Activated CD4-positive, alpha-beta T cell treated with anti-CD3 and anti-CD28 coated beads for 36 hours (primary cell): ENCODE measurements at places on chromosomes 5 and 9. TPM values are rescaled to one million over a fixed set of nuclear protein-coding genes. Genes with fewer than 3 reads are reported as not detected.

DNA sequence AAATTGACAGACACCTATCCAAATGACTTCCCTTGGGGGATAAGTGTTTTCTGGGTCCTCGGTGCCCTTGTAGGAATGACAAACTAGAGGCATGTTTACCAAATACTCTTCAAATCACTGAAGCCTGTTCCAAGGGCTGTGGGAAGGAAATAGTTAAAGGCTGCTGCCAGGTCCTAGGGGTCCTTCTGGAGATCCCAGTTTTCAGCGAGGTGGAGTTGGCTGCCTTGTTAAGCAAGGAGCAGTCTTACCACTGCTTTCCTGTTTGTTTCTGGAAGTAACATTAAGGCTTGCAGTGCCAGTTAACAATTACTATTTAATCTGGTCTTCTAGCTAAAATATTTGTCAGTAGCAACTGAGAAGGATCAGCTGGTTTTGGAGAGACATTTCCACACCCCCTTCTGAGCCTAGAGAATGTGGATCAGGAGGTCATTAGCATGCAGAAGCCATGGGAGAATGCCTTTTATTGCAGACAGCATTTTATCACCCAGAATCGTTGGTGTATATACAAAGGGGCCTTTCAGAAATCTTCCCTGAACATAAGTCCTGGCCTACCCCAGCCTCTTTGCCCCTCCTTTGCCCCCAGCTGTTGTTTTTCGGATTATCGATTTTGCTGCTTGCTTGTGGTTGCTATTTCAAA, 238.8 kb downstream of the DMAC1 start:
- no peak for DNase-seq

DNA sequence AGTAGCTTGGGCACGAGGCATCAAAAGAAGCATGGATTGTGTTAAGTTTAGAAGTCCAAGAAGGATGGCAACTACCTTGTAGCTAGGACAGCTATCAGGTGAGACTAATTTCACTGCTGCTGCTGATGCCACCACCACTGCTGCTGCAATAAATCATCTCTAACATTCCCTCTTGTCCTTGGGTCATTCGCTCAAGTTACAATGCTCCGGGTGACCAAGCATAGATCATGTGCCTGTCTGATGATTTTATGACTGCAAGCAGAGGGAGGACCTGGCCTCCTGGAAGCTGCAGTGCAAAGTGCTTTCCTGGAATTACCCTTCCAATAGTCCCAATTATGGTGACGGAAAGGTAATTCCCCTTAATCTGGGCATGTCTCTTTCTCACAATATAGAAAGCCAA, 334.4 kb downstream of the PRELID2 start:
- no peak for DNase-seq

GRCh38 chr5:138468966-138469539, 3.8 kb downstream of the EGR1 start:
- DNase-seq: no peak

GRCh38 chr5:51131266-51131665, 252.0 kb upstream of the ISL1 start:
- DNase-seq: no peak

DNA sequence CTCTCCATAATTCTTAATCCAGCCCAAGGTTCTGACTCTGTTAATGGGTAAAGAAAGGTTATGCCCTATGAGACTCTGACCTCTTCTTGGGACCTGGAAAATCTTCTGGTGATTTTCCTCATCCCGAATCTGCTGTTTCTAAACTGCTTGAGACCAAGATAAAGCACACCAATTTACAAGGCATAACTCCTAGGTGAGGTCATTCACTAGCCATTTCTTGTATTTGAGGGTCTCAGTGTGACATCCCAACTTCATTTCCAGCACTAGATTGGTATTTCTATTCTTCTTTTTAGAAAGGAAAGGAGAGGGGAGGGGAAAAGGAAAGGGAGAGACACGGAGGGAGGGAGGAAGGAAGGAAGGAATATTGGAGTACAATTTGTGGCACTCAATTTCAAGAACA, 51.6 kb downstream of the SLC1A1 start:
- no peak for DNase-seq

GRCh38 chr5:93596676-93597490, 13.9 kb downstream of the NR2F1 start:
- DNase-seq: no peak

GRCh38 chr5:64685866-64686265, 4.4 kb upstream of the SHISAL2B start:
- no peak for DNase-seq

DNA sequence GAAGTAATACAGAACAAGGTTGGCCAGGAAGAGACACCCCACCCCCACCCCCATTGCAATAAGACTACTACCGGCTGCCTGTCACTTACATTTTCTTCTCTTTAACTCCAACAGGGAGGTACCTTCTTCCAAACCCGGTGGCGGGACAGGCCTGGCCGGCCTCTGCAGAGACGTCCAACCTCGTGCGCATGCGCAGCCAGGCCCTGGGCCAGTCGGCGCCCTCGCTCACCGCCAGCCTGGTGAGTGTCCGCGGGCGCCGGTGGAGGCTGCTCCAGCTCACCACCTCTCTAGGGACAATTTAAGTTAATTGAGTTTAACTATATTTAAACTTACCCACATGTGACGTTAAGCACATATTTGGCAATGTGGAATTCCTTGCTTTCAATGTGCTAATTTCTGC, 192.4 kb downstream of the MAST4 start:
- no peak for DNase-seq

DNA sequence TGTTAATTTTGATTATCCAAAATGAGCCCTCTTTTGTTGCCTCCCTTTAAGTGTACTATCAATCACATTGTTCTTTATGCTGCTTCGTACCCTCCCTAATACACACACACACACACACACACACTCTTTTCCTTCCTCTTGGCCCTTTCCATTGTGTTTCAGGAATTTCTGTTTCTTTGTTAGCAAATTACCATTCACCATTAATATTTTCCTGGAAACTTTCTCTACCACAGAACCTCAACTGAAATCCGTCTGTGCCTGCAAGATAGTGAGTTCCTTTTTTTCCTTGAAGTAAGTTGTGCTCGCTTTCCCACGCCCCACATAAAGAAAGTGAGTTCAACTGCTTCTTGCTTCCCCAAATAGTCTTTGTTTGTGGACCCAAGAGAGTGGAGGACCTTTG, 61.8 kb downstream of the SMIM15 start:
- DNase-seq: no peak

DNA sequence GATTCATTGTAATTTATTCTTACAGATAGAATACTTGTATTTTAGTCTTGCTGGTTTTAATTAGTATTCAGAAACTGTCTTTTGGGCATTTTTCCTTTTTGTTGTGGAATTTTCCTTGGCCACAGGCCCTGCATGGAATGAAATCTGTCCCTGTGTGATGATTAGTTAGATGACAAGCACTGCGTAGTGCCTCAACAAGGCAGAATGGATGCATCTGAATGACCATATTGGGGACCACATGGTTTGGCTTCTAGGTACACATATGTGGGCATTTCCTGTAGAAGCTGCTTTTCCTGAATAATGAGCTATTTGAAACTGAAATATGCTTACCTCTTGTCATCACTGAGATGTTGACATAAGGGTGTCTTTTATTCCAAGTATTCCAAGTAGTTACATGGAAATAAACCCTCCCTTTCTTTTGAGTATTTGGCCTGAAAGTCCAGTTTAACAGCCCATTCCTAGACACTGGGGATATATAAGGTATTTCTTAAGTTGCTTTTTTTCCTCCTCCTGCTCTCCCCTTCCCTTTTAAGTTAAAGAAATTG, 147.3 kb downstream of the YTHDC2 start:
- no peak for DNase-seq

The MARCOL gene
- not detected for total RNA-seq

The ADAMTS2 gene
- not detected for total RNA-seq

The GCNT4 gene
- 2.1 TPM for total RNA-seq

The TRIP13 gene
- 34.7 TPM for total RNA-seq

The PTGDS gene
- total RNA-seq: not detected

The EFCAB9 gene
- not detected for total RNA-seq

The PCDHGB7 gene
- total RNA-seq: not detected
